Caki2 (cell line): ENCODE measurements at places on chromosomes 11 and 22. TPM values are rescaled to one million over a fixed set of nuclear protein-coding genes. Genes with fewer than 3 reads are reported as not detected.

- no peak for DNase-seq
Measured at GRCh38 chr11:61545341-61545740, 35.5 kb downstream of the SYT7 start.

- no peak for DNase-seq
Measured at GRCh38 chr11:3183523-3183922, 18.4 kb upstream of the OSBPL5 start.

- DNase-seq, result no peak
Measured at GRCh38 chr22:50583294-50583861, 729 bp upstream of the CHKB start.

MYBPC3 gene
- not detected in 2 replicates for total RNA-seq

MUC6 gene
- not detected in 2 replicates for total RNA-seq
